ENCODE measurements at places on chromosomes 1 and 21.

DNA sequence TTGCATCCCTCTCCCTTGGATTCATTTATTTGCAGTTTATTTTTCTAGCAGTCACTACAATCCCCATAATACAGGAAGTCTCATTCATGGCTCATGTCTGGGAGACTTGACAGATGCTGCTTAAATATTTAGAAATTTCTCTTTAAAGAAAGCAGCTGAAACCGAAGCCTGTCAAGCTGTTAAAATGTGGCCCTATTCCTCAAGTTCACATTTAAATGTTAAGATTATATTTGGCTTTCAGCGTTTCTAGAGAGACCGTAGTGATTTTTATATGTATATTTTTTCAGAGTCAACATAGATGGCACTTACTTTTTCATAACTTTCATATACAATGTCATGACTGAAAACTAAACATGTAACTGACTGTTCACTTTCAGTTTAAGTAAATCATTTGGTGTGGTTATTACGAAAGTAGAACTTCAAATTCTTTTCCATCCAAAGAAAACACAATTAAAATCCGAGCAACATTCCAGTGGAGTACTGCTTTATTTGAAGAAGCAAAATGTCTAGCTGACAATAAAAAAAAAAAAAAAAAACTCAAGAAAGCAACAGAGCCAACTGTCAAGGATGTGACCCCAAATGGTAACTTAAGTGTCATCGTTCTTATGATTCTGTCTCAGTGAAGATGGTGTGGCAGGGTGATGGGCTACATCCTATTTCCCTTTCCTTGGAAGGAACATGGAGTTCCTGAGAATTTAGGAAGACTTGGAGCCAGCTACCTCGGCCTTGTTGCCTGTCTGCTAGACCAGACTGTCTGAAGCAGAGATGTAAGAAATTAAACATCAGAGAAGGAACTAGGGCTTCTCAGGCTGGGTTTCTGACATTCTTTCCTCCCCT, 37.8 kb downstream of the MIS18A start:
- DNase-seq = no peak

GRCh38 chr21:45910548-45911221, 70.9 kb upstream of the COL6A1 start:
- no peak for DNase-seq

DNA sequence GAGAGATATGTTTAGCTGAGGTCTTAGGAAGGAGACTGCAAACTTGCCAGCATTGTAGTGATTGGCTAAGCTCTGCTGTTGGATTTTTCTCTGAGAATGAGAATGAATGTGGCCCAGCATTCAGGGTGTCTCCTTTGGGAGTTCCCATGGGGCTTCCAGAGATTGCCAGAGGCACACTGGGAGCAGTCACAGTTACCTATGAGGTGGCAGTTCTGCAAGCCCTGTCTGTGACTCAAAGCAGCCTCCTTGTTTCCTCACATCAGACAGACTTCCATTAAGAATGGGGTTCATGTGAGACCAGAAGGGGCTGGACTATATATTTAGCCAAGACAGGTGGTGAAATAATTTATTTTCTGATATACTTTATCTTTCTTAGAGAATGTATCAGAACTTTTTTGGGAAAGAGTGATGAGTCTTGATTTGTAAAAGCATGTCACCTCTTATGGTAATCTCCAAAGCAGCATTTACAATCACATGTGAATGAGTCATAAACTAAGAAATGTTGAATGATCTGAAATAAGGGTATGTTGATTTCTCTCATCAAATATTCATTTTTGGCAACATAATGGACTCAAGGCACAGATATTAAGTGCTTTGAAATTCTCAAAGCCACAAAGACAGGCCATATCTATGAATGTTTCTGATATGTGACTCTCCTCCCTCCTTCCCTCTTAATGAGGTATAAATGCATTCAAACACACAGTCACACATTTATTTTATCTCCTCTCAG, 9.5 kb upstream of the SLC19A2 start:
- DNase-seq = peak; percentile 15

DNA sequence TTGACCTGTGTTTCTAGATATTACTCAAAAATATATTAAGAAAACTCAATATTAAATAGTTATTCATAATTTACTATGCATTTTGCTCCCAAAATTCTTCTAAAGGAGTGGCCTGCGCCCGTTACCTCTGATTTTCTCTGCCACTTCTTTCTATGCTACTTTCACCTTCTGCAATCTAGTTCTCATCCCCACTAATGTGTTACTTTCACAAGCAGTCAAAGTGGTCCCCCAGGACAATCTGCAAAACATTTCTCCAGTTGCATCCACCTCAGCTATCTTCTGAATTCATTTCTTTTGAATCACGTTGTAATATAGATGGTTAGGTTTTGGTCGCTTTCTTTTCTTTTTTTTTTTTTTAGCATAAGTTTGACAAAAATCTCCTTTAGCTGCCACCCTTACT, 13.4 kb downstream of the INSL5 start:
- no peak for DNase-seq

- no peak for DNase-seq
These were observed 9.7 kb upstream of the FRRS1 start for GRCh38 chr1:99776120-99776519.

DNA sequence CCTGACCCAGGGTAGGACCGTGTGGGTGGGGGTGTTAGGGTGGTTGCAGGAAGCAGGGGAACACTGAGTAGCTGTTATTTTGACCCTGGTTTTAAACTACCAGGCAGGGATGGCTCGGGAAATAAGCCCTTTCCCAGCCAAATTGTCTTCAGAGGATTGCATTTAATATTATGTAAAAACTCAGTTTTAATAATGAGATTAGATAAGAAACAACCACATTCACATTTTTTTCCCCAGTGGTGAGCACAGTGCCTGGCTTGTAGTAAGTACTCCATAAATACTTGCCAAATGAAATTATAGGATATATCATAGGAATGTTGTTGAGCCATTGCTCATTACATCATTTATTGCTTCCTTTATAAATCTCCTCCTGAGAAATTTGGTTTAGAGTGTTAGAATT, 3.1 kb upstream of the ACP6 start:
- DNase-seq = no peak

GRCh38 chr1:150022357-150022756, 11.8 kb upstream of the OTUD7B start:
- no peak for DNase-seq

DNA sequence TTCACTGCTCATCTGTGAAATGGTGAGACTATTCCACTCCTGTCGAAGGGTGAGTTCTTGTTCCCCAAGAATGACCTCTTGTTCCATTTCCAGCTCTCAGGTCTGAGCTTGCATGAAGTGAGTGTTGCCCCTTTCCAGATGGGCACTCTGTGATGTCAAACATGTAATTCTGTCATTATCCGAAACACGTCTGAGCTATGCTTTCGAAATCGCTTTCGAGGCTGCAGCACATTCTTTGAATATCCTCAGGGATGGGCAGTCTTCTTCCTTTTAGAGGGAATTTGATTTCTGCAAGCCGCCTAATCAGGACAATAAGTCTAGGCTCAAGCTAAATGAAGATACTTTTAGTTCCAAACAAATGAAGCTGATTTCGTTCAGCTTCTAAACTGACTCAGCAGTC, 15.1 kb downstream of the NFASC start:
- DNase-seq = no peak

- DNase-seq = no peak
These were observed 324.6 kb upstream of the CHRM3 start for GRCh38 chr1:239061770-239062169.

DNA sequence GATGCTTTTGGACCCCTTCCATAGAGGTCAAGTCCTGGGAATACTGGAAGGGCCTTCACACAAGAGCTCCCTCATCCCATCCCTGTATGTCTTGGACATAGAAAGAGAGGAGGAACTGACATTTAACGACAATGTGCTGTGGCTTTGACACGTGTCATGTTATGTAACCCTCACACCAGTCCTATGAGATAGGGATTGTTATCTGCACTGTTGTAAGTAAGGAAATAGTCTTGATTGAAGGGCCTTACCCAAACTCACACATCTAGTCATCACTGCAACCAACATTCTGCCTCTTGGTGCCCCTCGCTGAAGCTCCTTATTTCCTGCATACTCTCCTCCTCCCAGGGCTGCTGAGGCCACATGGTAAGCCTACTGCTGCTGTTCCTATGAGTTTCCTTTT, 63.7 kb upstream of the ANGPTL1 start:
- DNase-seq = no peak

GRCh38 chr1:238499021-238499420, 608.3 kb upstream of the ZP4 start:
- no peak for DNase-seq

DNA sequence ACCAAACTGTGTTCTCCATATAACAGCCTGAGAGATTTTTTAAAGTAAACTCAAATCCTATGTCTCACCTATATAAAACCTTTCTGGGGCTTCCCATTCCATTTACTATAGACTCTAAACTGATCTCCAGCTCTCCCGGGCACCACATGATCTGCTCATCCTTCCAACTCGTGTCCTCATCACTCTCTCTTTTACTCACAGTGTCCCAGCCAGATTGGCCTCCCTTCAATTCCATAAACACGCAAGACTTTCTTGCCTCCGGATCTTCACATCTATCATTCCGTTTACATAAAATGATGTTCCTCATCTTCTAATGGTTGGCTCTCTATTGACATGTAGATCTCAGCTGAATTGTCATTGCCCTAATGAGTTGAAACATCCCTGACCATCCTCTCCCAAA, 59.4 kb downstream of the ZNF697 start:
- DNase-seq = no peak

DNA sequence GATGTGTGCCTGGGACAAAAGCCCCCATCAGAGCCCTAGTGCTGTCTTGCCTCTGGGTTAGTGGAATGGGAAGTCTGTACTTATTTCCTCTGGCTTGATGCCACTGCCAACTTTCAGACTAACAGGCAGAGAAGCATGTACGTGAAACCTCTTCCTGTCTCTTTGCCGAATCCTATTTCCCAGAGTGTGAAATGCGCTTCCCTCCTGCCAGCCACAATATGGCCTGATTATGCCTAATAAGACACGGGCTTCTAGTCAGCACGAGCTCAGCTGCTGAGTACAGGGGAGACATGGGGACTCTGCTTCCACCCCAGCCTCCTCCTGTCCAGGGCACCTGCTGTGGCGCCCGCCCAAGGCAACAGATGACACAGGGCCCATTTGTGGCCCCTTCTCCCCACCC, 111.4 kb downstream of the KCND3 start:
- no peak for DNase-seq

DNA sequence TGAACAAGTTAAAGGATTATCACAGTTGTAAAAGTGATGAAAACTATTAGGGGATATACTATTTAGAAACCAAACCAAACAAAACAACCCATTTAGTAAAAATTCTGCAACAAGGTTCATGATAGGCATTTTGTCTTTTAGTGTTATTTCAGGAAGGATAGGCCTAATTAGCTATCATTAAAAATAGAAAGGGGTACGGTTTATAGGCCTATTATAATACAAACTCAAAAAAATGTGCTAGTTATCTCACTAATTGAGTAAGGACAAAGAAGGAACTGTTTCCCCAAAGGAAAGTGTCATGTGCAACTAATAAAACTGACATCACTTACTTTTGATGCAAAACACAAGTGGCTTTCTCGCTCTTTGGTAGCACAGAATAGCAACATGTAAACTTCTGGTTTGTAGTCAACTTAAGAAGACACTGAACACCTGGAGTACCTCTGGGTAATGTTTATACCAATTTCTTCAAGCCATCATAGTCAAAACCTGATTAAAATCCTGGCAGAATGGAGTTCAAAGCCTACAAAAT, 28.5 kb downstream of the SLC16A1 start:
- no peak for DNase-seq

- DNase-seq = no peak
These were observed 51.2 kb upstream of the LRP8 start for GRCh38 chr1:53378932-53379661.

GRCh38 chr1:192869308-192869940, 60.6 kb downstream of the RGS2 start:
- DNase-seq = no peak

- DNase-seq = no peak
These were observed 34.4 kb upstream of the PADI1 start for GRCh38 chr1:17170571-17170970.

GRCh38 chr1:156553860-156554485, 18.4 kb downstream of the IQGAP3 start:
- no peak for DNase-seq

DNA sequence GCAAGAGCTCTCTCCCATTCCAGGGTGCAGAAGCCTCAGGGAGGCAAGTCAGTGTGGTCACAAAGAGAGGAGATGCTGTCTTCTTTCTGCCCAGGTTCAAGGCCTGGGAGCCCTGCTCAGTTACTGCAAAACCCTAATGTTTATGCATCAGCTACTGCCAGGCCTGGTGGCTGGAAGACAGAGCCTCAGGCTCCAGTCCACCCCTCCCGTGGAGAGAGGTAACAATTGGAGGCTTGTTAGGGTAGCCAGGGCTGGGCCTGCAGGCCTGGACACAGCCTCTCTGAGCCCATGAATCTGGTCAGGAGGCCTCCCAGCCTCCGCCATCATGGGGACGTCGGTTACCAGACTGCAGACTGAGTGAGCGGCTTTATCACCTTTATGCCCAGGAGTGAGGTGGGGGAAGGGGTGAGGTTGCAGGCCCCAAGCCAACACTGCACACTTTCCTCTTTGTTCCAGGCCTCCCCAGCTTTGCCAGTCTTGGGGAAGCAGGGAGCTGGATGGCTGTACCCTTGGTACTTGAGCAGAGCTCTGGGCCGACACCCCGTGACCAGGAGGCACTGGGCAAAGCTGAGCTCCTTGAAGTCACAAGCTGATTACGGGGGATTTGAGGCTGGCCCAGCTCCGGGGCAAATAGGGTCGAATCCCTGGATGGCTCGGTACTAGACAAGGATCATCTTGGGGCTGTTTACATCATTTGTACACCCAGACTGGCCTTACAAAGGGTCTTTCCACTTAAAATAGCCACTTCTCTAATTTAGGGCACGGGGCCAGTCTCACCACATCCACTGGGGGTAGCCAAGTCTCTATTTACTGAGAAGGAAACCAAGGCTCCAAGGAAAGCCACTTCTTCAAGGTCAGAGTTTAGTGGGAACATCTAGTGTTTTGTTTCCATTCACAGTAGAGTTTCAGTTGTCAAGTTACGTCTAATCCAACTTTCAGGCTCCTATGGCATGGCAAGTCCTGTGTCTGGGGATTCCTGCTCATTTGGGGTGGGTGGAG, 5.2 kb downstream of the SLC2A1 start:
- no peak for DNase-seq

DNA sequence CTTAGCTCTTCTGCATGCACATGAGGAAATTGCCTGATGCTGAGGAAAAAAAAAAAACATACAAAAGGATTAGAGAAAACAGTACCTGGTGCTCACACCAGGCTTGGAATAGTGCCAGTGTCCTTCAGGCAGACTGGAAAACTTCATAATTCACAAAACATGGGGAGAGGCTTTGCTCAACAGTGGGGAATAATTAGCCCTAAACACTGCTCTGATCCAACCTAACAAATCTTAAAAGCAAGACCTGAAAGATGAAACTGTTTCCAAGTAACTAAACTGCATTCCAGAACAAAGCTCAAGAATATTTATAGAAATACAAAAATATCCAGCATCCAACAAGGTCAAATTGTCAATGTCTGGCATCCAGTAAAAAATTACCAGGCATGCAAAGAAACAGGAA, 124.8 kb downstream of the AK5 start:
- no peak for DNase-seq

Measured in activated CD4-positive, alpha-beta T cell treated with anti-CD3 and anti-CD28 coated beads, Interleukin-2, amount 50 U/mL, for 48 hours (primary cell).